ENCODE measurements at places on chromosomes 7 and 10.

DNA sequence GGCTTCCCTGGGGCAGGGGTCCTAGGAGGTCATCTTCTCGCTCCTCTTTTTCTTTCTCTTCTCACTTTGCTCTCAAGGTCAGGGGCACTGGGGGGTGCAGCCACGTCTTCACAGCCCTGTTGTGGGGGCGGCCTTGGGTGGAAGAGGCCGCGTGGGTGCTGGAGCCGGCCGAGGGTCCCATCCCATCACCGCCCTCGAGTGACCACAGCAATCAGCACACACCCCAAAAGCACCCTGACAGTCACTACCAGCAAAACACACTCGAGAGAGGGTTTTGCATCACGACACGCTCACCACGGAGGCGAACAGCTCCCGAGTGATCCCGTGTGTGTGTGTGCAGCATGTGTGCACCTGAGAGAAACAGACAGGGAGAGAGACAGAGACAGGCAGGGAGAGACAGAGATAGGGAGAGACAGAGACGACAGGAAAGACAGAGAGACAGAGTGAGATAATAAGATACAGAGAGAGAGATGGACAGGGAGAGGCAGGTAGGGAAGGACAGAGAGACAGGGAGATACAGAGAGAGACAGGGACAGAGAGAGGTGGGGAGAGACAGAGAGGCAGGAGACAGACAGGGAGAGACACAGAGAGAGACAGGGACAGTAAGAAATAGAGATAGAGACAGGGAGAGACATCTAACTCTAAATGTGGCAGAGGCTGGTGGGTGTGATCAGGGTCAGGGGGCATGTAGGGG lies 100.9 kb downstream of the WDR37 start:
- DNase-seq, result no peak

GRCh38 chr7:71325151-71325550 lies 193.2 kb downstream of the GALNT17 start:
- no peak for DNase-seq

GRCh38 chr7:134343136-134343535 lies 26.4 kb upstream of the SLC35B4 start:
- DNase-seq, result no peak

DNA sequence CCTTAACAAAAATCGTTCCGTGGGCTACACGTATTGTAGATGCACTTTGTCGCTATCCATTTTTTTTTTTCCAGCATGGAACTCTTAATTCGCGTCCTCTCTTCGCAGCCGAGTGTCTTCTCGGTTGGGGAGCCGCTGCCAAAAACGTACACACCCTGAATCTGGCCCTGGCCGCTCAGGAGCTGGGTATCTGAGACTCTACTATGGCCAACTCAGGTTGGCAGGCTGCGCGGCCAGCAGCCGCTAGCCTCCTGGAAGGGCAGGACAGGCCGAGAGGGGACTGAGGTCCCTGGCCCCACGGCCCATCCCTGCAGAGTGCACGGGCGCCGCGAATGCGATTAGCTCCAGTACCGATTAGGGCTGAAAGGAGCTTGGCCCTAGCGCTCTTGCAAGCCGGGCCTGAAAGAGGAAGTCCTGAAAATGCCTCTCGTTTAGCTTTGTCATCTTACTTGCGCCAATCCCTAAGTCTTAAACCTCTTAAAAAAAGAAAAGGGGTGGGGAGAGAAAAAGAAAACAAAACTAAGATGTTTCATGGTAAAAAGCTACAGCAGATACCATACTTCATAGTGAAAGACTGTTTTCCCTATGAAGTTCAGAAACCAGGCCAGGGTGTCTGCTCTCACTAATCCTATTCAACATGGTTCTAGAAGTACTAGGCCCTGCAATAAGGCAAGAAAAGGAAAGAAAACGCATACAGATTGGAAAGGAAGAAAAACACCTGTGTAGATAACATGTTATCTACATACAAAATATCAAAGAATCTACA lies 113.2 kb upstream of the RHEB start:
- peak; percentile 67 for DNase-seq

- DNase-seq, result no peak
Observed at GRCh38 chr7:78225534-78225933, 427.0 kb downstream of the PHTF2 start.

DNA sequence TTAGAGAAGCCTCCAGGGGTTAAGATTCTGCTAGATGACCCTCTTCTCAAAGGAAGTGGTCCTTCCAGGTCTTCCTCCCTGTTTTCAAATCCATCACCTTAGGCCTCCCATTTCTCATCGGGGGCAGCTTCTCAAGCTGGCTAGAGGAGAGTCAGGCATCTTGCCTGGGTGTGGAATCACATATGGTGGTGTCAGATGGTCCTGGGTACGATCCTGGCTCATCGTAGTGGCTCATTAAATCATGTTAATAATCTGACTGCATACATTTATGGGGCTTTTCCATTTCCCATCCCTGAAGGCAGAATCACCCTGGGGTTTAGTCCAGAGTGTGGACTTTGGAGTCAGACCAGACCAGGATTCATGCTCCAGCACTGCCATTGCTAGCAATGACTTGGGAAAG lies 132.6 kb downstream of the RPS24 start:
- no peak for DNase-seq

DNA sequence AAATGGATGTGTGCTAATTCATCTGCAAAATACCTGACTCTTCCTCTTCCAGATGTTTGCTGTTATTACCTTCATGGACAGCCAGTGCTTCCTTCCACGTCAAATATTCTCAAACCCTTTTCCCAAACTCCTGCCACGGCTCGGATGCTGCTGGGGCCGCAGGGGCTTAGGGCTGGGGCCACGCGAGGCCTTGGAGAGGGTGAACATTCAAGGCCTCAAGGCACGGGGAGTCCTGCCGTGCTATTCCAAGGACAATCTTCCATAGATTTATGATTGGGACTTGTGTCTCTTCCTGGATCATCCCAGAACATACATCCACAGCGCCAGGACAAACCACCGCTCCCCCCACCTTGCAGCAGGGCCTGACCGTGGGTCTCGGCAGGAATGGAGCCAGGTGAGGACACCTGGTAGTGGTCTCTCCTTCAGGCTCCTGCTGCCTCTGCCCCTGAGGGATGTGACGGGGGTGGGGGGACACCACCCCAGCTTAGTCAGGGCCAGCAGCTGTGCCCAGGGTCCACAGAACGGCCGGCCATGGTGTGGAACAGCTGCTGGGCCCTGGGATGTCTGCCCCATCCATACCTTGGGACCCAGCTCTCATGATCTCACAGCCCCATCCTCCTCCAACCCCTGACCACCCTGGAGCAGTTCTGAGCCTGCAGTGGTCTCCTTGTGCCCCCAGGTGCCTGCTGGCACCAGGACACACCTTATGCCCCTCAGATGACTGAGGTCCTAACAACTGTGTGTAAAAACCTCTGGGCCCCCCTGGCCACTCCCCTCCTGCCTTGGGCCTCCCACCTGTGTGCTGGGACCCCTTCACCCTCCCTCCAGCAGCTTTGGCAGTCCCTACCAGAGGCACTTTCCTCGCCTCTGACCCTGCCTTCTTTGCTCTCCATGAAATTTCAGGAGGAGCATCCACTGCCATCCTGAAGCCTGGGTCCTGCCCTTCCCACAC lies 16.7 kb downstream of the VIPR2 start:
- DNase-seq, result no peak

DNA sequence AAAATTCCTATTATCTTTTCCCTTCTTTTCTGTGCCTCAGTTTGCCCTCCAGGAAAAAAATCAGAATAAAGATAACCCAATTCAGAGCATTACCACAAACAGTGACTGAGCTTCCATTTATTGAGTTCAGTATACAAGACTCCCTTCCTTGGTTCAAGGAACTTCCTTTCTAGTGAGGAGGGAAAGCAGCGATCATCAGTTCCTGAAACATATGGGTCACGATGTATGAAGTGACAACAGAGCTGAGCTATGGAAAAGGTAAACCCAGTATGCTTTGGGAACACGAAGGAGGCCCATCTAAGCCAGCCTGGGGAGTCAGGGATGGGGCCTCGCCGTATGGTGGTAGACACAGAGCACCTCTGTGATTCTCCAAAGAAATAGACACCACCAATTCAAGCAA lies 15.8 kb downstream of the C10orf71 start:
- DNase-seq, result no peak

GRCh38 chr7:77644774-77645173 lies 51.5 kb upstream of the RSBN1L start:
- no peak for DNase-seq

GRCh38 chr7:156162451-156162850 lies 350.2 kb upstream of the SHH start:
- DNase-seq, result no peak

DNA sequence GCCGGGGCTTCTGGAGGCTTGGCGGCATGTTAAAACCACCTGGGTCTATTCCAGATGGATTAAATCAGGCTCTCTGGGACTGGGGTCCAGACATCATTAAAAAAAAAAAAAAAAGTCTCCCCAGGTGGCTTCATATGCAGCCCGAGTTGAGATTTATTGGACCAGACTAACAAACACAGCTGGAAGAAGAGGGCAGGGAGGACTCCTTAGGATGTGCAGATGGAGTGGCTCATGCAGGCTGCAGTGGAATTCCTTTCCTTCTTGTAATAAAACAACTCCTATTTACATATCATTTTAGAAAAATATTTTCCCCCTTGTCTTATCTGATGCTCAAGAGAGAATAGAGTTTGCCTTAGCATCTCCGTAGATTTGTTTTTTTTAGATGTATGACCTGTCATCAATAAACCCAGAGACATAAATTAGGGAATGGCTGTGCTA lies 238.1 kb downstream of the CAMK1D start:
- no peak for DNase-seq

DNA sequence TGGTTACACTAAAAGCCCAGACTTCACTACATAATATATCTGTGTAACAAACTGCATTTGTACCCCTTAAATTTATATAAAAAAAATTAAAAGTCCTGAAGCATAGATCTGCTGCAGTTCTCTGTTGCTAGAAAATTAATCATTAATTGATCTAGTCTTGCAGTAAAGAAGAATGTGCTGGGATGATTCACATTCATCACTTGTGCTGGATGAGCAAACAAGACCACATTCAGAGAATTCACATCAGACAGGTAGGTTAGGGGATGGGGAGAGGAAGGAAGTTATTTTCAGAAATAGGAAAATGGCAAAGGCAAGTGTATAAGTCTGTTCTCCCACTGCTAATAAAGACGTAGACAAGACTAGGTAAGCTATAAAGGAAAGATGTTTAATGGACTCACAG lies 1019.0 kb downstream of the KCNMA1 start:
- no peak for DNase-seq

- DNase-seq, result no peak
Observed at GRCh38 chr7:135430626-135431025, 79.3 kb downstream of the CNOT4 start.

DNA sequence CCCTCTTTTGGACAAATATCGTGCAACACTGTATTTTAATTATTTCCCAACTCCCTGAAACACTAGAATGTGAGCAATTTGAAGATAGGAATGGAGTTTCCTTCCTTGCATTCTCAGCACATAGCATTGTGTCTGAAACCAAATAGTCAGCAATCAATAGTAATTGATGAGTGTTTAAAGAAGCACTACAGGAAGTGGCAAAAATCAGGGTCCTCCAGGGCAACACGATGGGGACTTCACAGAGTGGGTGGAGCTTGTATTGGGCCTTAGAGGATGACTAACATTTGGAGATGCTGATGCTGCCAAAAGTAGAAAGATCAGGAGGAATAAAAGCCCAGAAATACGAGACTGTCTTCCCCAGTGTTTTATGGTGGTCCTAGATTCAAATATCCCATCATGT lies 94.9 kb downstream of the NPSR1 start:
- no peak for DNase-seq

DNA sequence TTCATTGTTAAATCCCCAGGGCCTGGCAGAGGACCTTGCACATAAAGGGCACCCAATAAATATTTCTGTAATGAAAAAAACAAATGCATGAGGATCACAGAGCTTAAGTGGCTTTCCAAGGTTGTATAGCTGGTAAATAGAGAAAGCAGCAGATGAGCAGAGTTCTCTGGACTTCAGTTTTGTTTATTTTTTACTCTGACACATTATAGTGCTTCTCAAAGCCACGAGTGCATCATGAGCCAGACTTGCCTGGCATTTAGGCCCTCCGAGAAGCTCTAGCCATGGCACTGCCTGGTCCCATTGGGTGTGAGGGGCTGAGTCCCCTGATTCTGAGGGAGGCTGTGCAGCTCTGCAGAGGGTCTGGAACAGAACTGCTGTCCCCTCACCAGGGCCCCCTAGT lies 87.2 kb upstream of the ZNF32 start:
- DNase-seq, result no peak

DNA sequence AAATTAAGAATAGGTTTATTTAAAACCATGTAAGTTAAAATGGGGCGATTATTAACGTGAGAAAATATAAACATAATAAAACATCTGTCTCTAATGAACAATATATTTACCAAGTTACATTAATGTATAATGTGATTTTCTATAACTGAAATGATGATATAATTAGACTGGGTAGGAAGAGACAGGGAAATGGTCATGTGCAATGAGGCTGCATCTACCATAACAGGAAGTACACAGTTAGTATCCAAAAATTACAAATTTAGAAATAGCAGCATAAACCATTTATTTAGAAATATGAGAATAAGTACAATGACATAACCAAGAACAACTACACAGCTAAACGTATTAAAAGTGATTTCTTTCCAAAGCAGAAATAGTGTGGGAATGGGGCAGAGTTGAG lies 25.8 kb upstream of the BET1 start:
- DNase-seq, result no peak

DNA sequence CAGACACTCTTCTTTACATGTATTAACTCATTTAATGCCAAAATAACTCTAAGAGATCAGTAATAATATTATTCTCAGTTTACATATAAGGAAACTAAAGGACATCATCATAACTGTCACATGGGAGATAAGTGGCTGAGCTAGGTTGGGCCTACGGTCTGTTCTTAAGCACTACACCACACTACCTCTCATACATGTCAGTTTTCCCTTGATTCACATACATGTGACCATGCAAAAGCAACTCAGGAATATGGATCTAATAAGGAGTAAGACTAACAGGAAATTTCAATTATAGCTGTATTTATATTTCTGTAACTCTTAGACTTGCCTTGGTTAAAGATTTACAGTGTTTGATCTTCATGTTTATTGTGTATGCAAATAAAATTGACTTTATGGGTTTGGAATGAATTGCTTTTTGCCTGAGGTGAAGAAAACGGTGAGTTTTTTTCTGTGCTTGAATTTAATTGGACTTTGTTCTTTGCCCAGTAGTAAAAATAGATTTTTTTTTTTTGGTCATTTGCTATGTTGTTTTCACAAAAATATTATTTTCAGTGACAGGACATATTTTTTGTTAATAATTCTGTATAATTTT lies 69.7 kb downstream of the CYP51A1 start:
- DNase-seq, result no peak

DNA sequence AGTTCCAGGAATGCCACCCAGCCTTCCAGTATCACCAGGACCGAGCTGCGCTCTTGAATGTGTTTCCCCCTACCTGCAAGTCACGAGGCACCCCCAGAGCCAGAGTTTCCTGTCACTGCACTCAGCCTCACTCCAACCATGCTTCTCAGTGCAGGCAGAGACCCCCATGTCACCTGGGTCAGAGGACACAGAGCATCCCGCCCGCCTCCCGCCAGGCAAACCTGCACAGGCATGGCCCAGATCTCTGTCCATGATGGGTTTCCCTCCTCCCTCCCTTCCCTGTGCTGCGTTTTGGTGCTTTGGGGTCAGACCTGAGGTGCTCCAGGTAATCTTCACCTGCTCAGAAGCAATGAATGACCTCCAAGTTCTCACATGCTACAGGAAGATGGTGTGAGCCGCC lies 3.1 kb upstream of the RET start:
- no peak for DNase-seq
